AG04450 (cell line): ENCODE measurements at places on chromosomes 7 and 10.

- no peak for DNase-seq
These were observed 14.5 kb downstream of the CAPZA2 start for GRCh38 chr7:116876664-116877442.

DNA sequence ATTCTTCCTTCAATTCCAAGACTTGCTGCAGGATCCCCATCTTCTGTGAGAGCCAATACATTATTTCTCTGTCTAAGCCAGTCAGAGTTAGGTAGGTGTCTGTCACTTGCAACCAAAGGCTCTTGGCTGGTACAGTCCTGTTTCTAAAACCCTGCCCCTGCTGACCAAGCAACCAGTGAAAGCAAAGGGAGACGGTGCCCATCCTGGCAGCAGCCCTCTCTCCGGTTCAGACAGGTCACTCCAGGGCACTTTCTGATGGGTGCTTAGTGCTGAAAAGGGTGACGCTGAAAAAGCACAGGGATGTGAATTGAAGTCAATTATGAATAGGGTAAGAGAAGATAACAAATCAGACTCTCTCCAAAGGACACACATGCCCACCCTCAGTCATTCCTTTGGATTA is 37.5 kb downstream of the SPOCK2 start:
- DNase-seq: no peak

- DNase-seq: no peak
These were observed 165.6 kb upstream of the KMT2E start for GRCh38 chr7:104848138-104848990.

- DNase-seq: no peak
These were observed 12.6 kb downstream of the BLVRA start for GRCh38 chr7:43771128-43771527.

DNA sequence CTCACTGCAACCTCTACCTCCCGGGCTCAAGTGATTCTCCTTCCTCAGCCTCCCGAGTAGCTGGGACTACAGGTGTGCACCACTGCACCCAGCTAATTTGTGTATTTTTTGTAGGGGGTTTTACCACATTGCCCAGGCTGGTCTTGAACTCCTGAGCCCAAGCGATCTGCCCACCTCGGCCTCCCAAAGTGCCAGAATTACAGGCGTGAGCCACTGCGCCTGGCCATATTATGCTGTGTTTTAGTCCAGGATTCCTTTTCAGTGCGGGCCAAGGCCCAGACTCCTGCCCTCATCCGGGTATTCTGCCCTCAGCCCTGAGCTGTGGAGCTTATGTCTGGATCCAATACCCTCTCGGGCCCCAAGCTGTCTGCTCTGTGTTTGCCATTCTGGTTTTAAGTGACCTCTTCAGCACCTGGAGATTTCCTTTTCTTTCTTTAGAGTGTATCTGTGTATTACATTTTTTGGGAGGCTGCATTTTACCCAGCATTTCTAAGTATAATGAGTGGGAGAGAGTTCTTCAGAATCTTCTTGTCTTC is 114.9 kb downstream of the BUB3 start:
- DNase-seq: no peak

GRCh38 chr10:34722404-34722803 is 92.7 kb downstream of the PARD3 start:
- no peak for DNase-seq

- DNase-seq: no peak
These were observed 39.7 kb upstream of the EPHB6 start for GRCh38 chr7:142815134-142815533.

GRCh38 chr7:136870866-136871487 is 2.5 kb downstream of the CHRM2 start:
- no peak for DNase-seq

DNA sequence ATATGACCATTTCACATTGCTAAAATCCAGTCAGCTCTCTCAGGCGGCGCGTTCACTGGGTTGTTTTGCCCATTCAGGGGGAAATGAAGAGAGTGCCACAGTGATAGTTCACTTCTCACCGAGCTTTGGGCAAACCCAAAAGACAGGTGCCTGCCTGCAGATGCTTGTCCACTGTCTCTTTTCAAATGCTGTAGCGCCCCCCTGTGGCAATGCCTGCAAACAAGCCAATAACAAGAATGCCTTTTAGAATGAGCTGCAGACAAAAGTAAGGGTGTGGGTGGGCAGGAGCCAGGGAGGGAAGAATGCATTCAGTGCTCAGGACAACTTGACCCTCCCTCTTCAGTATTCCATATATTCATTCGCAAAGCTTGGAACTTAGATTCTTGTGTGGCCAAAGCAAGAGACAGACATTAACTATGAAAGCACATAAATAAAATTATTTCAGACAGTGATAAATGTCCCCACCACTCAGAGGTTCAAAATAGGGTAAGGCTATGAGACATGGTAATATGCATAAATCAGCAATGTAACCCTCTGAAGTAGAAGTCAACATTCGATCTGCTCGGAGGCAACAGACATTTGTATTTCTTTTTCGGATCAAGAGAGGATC is 86.9 kb downstream of the JAZF1 start:
- DNase-seq: no peak

DNA sequence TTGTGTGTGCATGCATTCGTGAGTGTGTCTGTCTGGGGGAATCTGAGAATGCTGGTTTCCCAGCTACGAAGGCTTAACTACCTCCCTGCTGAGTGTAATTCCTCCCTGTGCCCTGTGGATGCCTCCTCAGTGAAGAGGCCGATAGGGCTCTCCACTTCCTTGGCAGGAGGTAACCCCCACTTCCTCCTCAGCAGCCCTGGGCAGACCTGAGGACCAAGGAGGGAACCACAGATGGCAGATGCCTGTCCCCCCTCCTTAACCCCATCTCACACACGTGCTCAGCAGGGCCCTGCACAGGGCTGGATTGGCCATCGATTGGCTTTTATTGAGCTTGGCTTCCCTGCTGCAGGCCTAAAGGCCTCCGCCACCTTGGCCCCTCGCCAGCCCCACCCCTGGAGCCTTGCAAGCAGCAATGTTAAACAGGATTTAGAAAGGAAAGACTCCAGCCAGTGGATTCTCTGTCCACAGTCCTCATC is 45.6 kb upstream of the LRRC4 start:
- DNase-seq: no peak

DNA sequence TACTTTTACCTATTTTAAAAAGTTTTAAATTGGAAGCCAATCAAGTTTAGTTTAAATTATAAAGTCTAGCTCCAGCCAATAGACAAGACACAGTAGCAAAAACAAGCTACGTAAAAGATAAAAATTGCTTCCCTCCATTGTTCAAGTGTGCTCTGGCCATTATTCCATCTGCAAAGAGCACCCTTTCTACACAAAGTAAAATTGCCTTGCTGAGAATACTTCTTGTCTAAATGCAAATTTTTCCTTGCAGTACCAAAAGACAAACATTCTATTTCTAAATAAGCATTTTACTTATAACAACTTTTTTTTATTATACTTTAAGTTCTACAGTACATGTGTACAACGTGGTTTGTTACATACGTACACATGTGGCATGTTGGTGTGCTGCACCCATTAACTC is 75.9 kb upstream of the ZNF746 start:
- DNase-seq: no peak

GRCh38 chr7:128045766-128046165 is 14.5 kb upstream of the LRRC4 start:
- DNase-seq: no peak

- DNase-seq: peak; percentile 77
These were observed at the start of gene CACNA2D1 for GRCh38 chr7:82443547-82444219. Gene CACNA2D1 (minus strand): TSS chr7:82443777.

GRCh38 chr7:108526768-108527017 is 758 bp upstream of the PNPLA8 start:
- DNase-seq: no peak

GRCh38 chr7:120991581-120991980 is 3.1 kb downstream of the CPED1 start:
- no peak for DNase-seq

DNA sequence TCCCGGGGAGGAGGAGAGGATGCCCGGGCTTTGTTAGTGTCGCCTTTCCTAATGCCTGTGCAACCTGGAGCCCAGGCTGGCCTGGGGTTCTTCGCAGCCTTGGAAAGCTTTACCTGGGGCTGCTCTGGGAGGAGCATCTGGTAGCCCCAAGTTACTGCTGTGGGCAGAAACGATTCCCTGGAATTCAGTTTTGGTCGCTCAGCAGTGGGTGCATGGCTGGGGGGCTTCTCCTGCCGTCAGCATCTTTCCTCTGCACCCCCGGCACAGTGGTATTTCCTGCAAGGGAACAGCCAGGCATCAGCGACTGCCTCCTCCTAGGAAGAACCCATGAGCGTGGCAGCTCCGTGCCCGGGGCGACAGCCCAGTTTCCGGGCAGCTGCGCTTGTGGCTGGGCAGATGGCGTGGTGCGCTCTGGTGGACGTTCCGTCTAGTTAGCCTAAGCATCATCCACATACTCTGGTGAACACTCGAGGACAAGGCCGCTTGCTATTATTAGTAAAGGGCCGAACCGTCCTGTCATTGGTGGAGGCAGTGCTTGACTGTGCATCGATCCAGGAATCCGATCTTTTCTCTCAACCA is 107.0 kb upstream of the BTBD16 start:
- DNase-seq: no peak

DNA sequence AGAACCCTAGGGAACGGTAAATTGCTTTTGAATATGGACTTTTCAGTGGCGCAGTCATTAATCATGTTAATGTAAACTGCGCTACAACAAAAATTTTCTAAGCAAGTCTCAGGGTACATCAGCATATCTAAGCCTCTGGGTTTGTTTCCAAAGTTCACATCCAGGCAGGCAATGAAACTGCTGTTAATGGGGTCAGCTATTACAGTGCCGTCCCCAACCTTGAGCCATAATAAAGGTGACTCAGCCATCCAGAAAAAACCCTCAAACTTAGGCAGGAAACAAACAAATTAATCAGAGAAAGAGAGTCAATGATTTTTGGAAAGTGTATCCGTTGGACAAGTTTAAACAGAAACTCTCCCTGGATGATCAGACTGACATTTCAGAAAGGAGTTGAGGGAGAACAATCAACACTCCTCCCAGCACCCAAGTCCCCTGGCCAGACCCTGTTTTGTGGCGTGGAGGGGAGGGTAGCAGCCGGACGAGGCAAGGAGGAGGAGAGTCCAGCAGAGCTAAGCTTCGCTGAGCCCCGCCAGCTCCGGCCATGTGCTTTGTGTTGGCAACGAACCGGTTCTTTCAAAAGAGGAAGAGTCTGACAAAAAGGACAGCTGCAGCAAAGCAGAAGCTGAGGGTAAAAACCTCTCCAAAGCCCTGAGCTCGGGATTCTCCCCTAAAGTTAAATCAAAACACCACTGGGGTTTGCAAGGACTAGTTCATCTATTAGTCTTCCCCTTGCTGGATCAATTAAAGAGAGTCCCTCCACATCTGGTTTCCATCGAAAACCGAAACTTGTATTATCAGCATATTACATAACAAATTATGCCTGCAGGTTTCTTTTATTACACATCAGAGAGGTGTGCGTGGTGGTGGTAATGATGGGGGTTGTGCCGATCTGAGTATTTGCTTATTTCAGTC is 3.6 kb downstream of the FAM53B start:
- DNase-seq: no peak

DNA sequence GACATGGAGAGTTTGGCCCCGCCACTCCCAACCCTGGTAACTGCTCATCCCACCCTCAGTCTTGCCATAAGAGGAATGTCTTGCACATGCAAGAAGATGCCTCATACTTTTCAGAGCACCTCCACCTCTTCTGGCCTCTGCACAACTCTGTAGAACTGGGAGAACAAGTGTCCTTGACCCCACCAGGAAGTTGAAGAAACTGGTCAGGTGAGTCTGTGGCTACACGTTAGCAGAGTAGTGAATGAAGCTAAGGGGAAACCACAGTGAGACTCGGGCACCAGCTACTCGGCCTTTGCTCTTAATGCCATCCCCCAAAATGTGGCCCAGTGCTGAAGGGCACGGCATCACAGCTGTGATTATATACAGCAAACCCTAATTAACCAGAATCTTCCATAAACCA is 110.1 kb downstream of the ARID5B start:
- DNase-seq: no peak

DNA sequence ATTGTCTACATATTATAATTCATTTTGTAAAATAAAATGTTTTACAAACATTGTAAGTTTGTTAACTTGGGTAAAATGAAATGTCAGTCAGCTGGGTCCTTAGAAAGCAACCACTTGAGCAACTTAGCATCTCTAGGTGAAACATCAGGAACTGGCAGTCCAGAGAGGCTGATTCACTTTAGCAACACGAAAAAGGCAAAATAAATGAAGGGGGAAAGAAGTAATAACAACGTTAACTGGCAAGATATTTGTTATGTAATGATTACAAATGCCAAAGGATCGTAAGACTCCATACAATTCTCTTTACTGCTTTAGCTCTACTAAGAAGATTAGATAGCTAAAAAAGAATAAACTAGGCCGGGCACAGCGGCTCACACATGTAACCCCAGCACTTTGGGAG is 5.0 kb downstream of the PDZD8 start:
- DNase-seq: no peak

- no peak for DNase-seq
These were observed 3.7 kb downstream of the TMEM140 start for GRCh38 chr7:135151533-135151932.

DNA sequence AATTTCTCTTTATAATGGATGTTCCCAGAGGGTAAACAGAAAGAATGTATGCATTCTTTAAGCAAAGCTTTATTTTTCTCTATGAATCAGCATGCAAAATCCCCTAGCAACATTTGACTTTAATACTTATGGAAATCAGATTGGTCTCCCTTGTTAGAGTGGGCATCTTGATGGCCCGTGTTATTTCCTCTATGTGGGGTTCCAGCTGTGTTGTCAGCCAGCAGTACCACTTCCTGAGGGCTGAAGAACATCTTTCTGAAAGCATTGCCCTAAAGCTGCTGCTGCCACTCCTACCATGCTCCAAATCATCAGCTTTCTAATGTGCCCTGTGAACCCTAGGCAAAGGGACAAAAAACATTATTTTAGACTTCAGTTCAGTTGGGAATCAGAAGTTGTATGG is 70.4 kb upstream of the HECTD2 start:
- no peak for DNase-seq

GRCh38 chr7:74479961-74480829 is 26.5 kb downstream of the GTF2IRD1 start:
- DNase-seq: peak; percentile 47

DNA sequence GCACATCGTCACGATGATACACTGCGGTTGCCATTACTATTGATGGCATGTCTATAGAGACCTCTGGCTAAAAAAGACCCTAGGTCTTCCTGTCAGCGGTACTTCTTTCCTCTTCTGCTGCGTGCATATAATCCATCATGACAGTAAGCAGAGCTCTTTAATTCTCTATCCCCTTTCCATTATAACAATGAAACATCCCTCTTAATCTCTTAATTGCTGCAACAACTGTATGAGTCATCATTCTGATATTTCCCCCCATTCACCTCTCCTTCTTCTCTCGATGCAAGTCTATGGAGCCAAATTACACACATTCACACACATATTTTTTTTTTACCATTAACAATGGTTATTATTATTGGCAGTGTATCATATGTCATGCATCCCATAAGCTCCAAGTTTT is 45.2 kb upstream of the AKR1E2 start:
- DNase-seq: no peak
